ENCODE measurements at places on chromosomes 13 and 19. TPM values are rescaled to one million over a fixed set of nuclear protein-coding genes. Genes with fewer than 3 reads are reported as not detected.

GRCh38 chr19:17248011-17248776 lies 2.5 kb upstream of the NR2F6 start:
- H3K27ac ChIP-seq: peak overlapping the region; percentile 14
- peaks cover 4% of the 10 kb centered on the region for H3K36me3 ChIP-seq
- no peak for DNase-seq
- no peaks in the 10 kb centered on the region for H3K27me3 ChIP-seq

The EFNA2 gene
- not detected for total RNA-seq

The FGF21 gene
- total RNA-seq: not detected

DNA sequence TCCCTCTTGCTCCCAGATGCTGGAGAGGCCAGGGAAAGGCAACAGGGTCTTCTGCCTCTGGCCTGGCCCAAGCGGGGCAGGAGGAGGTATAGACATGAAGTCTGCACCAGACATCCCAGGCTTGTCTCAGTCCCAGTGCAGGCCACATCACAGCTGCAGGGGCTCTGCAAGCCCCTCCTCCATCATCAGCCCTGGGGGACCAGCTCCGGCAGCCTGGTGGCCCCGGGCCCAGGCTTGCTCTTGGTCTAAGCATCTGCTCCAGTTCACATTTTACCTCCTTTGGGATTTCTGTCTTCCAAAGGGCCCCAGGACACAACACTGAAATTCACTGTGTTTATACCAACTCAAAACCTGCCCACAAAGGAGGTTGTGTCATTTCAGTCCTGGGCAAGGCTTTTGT lies 359.4 kb downstream of the ZNF536 start:
- no peak for DNase-seq
- H3K27me3 ChIP-seq: no peaks in the 10 kb centered on the region
- no peaks in the 10 kb centered on the region for H3K4me1 ChIP-seq
- no peak overlapping the region for H3K27ac ChIP-seq
- no peaks in the 10 kb centered on the region for H3K36me3 ChIP-seq
- H3K4me3 ChIP-seq: no peak overlapping the region

The EIF3K gene
- 445 TPM for total RNA-seq

All from esophagus muscularis mucosa (tissue), 4 donors.